ENCODE measurements at places on chromosomes 3 and 15. TPM values are rescaled to one million over a fixed set of nuclear protein-coding genes. Genes with fewer than 3 reads are reported as not detected.

- DNase-seq, result peak; percentile 79
Measured at GRCh38 chr3:150761831-150762661, 923 bp downstream of the SIAH2 start.

- no peak for DNase-seq
Measured at GRCh38 chr3:144737281-144737680, 765.7 kb downstream of the DIPK2A start.

DNA sequence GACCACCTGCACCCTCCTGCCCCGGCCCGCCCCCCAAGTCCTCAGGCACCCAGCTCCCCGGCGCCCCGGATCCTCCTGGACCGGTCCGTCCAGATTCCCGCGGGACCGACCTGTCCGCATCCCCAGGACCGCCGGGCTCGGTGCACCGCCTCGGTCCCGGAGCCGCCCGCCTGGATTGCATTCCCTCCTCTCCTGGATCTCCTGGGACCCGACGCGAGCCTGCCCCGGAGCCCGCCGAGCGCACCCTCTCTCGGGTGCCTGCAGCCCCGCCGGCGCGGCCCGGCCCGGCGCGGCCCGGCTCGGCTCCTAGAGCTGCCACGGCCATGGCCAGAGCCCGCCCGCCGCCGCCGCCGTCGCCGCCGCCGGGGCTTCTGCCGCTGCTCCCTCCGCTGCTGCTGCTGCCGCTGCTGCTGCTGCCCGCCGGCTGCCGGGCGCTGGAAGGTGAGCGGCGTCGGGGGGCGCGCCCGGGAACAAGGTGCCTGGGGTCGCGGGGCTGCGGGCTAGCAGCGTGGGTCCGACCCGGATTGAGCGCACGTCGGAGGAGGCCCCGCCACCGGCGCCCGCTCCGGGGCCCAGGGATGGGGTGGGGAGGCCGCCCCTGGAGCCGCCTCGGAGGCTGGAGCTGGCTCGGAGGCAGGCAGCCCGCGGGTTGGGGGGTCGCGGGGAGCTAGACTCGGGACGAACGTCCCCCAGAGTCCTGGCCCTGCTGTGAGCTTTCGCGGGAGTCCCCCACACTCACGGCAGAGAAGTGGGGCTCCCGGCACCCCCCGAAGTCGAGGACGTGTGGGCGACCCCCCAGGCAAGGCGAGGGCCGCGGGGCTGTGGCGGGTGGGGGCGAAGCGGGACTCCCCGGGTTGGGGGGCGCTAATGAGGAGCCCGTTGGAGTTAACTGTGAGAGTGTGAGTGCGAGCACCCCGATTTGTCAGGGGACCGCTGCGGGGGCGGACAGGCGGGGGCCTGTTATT lies 610 bp downstream of the EPHB3 start:
- no peak for DNase-seq

DNA sequence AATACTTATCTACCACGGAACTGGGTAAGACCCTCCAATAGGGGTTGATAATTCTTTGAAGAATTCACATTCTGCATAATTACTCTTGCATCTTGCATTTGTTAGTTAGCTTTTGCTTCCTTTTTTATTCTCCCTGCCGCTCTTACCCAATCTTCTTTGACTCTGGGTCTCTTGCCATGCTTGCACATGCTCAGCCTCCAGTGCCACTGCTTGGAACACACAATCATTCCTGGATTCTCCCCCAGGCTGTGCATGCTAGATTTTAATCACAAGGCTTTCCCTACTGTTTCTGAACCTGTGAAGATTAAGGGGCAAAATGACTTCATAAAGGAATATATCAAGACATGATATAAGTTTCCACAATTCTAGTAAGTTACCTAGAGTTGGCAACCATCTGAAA lies 133.1 kb downstream of the IL1RAP start:
- DNase-seq, result no peak

The CRBN gene
- 6.4 TPM for total RNA-seq

- DNase-seq, result no peak
Measured at GRCh38 chr3:110494728-110495127, 576.9 kb upstream of the NECTIN3 start.

The ACAP2 gene
- total RNA-seq, result 16.4 TPM
